Stimulated activated CD8-positive, alpha-beta memory T cell treated with anti-CD3 and anti-CD28 coated beads, Interleukin-4, amount 100 ng/mL, for 4 hours (primary cell): ENCODE measurements at places on chromosomes 11 and 22.

GRCh38 chr11:64876835-64877341, 1.5 kb downstream of the EHD1 start:
- DNase-seq = no peak

DNA sequence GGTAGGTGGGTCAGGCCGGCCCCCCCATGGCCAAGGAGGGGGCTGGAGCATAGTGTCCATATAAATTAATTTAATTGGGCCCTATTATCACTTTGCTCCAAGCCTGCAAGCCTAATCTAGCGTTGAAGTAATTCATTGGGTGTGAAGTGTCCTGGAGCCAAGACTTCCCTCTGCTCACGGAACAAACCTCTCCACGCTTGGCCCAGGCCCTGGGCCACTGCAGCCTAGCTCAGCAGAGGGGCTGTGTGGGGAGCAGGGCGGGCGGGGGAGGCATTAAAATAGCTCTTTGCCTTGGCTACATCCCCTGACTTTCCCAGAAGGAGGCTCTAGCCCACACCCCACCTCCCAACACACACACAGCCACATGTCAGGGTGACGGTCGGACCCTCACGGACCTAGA, 73.5 kb downstream of the THAP12 start:
- DNase-seq = no peak

GRCh38 chr11:105156720-105157119, 17.2 kb upstream of the CARD18 start:
- no peak for DNase-seq

DNA sequence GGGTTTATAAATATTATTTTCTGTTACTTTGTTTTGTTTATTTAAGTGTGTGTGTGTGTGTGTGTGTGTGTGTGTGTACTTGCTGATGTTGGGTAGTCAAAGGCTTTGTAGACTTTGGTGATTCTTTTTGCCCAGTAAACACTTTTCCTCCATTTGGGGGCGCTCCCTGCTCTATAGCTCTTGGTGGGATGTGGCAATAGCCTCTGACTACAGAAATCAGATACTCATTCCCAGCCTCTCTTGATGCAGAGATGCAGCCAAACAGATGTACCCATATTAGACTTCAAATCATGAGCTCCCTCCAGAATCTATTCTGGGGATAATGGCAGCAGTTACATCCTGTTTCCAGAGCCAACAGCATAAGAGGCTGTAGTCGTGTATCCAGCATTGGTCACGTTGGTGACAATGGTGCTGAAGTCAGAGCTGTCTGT, 33.4 kb upstream of the APOL5 start:
- DNase-seq = no peak

GRCh38 chr11:18536209-18536608, 9.5 kb upstream of the TSG101 start:
- DNase-seq = no peak

DNA sequence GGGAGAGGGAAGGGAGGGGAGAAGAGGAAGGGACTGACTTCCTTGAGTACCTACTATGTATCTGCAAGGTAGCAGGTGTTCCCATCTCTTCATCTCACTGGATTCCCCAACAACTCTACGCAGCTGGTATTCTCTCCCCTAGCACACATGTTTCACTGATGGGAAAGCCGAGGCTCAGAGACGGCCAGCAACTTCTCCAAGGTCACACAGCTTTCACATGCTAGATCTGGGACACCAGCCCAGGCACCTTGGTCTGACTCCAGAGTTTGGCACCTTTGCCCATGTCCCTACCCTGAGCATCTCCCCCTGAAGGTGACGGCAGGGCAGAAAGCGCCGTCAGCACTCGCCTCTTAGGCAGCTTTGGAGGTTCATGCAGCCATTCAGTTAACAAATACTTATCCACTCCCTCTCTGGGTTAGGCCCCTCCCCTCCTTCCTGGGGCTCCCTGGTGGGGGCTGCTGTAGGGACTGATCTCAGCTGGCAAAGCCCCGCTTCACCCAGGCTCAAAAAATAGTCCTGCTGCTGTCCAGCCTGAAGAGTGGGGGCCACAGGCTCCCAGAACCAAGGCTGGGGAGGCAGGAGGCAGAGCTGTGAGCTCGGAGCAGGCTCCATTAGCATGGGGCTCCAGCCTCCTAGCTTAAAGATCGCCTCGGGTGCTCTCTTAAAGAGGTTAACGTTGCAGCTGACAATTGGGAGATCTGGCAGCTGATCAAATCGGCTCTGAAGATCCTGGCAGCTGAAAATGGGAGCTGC, 79.4 kb downstream of the IGLL1 start:
- no peak for DNase-seq

GRCh38 chr22:32775957-32776356, 25.5 kb upstream of the TIMP3 start:
- no peak for DNase-seq

GRCh38 chr11:119044708-119045107, 12.3 kb downstream of the HYOU1 start:
- no peak for DNase-seq

DNA sequence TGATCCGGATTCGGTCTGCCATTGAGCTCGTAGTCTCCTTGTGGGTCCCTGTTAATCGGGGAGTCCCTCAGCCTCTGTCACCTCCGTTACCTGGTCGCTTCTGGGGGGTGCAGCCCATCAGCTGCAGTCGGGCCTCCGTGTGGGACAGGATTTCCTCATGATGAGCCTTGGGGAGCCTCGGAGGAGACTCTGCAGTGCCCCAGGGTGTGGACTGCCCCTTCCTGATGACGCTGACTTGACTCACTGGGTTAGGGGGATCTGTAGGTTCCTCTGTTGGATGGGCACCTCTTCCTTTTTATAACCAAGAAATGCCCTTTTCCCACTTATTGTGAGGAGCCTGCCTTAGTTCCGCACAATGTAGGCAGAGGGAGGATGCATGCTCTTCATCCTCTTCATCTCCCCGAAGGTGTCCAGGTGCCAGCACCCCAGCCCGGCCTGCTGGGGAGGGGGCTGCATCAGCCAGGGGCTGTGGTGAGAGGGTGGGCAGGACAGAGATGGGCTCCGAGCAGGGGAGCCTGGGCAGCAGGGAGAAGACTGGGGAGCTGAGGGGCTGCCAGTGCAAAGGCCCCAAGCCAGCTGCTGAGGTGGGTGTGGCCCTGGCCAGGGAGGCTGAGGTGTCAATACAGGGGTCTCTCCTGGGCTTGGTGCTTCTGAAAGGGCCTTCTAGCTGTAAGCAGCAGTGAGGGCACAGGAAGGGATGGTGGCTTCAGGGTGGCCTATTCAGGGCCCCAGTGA, 13.5 kb upstream of the TTLL8 start:
- DNase-seq = no peak
